Kasumi-1 (cell line): ENCODE measurements at places on chromosomes 16 and 17.

DNA sequence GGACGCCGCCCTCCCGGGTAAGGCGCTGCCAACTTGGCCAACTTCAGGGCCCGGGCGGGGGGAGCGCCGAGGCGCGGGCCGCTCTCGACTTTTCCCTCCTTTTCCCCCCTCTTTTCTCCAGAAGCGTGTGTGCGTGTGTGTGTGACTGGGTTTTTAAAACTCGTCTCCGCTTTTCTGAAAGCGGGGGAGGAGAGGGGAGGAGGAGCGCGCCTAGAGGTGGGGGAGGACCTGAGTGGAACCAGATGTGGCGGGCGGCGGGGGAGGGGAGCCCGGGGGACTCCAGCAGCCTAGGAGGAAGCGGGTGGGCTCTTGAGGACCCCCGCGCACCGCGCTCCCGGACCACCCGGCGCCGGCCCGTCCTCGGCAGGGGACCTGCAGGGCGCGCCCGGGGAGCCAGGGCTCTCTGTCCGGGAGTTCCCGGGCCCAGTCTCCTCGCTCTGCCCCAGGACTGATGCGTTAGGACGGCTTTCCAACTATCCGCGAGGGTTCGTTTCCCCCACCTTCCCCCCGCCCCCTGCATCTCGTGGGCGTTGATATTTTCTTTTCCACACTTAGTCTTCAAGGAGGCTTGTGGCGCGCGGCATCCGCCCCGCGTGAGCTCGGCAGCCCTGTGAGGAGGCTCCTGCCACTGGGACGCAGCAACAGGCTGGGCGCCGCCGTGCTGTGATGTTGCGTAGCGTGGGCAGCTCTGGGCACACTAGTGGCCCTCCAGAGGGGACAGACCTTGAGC lies 599 bp downstream of the MRC2 start:
- peak; percentile 65 for DNase-seq

DNA sequence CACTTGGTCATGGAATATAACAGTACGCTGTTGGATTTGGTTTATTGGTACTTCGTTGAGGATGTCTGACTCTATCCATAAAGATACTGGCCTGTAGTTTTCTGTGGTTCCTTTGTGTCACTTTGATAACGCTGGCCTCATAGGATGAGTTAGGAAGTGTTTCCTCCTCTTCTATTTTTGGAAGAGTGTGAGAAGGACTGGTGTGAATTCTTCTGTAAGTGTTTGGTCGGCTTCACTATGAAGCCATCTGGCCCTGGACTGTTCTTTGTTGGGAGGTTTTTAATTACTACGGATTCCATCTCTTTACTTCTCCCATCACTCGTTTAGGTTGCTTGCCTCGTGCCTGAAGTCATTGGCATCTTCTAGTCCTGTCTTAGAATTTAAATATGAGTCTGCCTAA lies 117.3 kb downstream of the OR1D5 start:
- no peak for DNase-seq

GRCh38 chr17:37176723-37177122 lies 199.1 kb upstream of the C17orf78 start:
- no peak for DNase-seq

DNA sequence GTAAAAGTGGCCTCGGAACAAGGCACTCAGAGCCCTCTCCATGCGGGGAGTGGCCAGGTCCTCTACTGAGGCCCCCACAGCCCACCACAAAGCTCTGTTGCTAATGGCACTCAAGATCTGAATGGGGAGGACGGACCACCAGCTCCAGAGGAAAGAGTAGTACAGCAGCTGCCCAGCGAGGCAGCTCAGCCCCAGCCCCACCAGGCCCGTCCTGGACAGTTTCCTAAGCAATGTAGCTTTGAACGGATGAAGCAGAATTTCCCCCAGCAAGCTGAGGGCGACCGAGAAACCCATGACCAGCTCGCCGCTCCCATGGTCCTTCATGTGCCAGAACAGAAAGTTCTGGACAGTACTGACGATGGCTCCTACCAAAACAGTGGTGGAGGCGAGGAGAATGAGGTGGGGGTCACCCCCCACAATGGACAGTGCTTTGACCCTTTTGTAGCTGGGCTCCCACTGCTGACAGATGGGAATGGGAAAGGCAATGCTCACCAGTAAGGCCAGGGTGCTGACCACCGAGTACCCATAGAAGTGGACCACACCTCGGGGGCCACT lies 1.5 kb downstream of the MFSD6L start:
- no peak for DNase-seq

- no peak for DNase-seq
Observed at GRCh38 chr16:7408700-7409365, 76.2 kb downstream of the RBFOX1 start.

DNA sequence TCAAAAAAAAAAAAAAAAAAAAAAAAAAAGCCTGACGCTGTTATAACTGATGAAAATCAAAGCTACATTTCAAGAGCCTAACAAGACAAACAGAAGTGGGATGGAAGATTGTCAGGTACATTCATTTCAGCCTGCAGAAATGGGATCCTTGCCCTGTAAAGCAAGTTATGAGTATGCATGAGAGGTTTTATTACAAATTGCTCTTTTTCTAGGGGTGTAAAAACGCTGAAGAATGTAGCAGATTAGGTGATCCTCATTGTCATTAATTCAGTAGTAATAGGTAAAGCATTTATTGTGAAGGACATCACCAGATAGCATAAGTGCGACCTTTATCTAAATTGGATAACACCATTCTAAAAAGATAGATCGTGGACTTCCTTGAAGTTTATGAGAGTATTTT lies 208.3 kb downstream of the KCNJ2 start:
- DNase-seq: no peak

- no peak for DNase-seq
Observed at GRCh38 chr17:3167574-3167973, 29.7 kb upstream of the OR1A2 start.

DNA sequence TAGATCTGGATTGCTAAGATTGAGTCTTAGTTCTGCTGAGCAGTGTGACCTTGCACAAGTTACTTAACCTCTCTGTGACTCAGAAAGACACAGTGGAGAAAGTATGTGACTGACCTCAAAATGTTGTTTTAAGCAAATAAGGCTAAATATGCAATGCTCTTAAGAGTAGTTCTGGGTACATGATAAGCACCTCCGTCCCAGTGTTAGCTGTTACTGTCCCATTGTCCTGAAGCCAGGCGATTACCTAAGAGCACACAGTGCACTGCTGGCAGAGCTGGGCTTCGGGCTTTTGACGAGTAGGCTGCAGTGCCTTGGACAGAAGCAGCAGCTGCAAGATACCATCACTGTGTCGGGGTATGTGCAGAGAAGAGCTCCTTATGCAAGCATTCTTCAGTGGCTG lies 32.7 kb upstream of the FOXF1 start:
- DNase-seq: no peak

- peak; percentile 58 for DNase-seq
Observed at GRCh38 chr16:74608944-74609343, 2.0 kb upstream of the GLG1 start.

DNA sequence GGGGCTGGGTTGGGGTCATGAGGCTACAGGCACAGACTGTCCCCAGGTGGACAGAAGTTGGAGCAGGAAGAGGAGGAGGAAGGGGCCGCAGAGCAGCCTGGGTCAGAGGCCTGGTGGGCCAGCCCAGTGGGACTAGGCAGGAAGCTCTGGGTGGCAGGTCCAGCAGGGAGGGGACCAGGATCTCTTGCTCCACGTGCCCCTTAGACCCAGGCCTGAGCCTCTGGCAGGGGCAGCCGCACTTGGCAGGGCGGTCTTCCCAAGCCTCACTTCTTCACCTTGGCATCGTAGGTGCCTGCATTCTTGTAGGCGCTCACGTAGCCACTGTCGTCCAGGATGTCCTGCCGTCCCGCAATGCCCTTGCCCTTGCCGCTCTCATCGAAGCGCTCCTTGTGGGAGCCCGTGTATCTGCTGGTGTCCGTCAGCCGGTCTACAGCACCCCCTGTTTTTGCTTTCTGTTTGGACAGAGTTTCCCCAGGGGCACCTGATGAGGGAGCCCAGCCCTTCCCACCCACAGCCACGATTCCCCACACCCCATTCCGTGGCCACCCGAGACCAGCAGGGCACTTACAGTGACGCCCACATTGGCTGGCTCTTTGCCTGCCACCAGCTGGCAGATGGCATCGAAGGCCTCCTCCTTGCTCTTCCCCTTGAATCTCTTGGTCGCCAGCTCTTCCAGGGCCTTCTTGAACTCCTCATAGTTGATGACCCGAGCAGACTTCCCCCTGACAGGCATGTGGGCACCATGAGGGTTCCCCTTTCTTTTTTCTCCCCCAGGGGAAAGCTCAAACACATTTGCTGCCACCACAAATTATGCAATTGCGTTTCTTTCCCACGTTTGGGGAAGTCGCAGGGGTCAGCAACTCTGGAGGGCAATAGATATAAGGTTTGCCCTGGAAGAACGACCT lies 3.1 kb downstream of the TPPP3 start:
- DNase-seq: peak; percentile 58

GRCh38 chr17:6641247-6641863 lies 495 bp downstream of the TXNDC17 start:
- peak; percentile 8 for DNase-seq

- no peak for DNase-seq
Observed at GRCh38 chr17:39064374-39064773, 87.1 kb downstream of the PLXDC1 start.
